Progenitor cell of endocrine pancreas (in vitro differentiated cells): ENCODE measurements at places on chromosomes 16 and 17.

GRCh38 chr17:77332034-77332971 is 191.5 kb downstream of the SEC14L1 start:
- no peak for DNase-seq

GRCh38 chr16:12350945-12351344 is 374.4 kb downstream of the SNX29 start:
- DNase-seq: no peak

DNA sequence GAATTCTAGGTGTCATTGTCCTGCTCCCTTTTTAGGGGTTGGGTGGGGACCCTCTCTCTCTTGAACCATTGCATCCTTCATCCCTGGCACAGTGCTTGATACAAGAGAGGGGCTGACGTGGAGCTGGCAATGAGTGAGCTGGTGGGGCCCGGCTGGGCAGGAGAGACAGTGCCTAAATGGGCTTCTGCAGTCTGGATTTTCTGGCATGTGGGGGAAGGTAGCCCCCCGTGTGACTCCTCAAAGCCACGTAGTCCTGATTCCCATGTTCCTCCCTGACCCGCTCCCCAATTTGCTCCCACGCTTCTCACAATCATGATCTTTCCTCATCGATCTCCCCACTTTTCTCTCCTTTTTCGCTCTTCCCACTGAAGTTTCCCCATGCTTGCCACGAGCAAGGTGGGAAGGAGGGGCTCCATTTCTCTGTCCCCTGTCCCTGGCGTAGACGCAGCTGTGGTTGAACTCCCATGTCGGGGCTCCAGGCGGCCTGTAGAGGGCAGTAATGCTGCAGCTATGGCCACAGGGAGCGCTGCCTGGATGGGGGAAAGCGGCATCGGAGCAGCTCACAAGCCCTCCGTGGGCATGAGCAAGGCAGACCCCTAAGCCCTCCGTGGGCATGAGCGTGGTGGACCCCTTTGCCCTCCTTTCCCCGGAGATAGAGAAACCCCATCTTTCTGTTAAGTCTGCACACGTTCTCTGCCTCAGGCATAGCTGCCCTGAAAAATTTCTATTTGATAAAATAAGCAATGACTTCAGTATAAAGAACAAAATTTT is 47.5 kb downstream of the HAPSTR1 start:
- DNase-seq: peak; percentile 68

DNA sequence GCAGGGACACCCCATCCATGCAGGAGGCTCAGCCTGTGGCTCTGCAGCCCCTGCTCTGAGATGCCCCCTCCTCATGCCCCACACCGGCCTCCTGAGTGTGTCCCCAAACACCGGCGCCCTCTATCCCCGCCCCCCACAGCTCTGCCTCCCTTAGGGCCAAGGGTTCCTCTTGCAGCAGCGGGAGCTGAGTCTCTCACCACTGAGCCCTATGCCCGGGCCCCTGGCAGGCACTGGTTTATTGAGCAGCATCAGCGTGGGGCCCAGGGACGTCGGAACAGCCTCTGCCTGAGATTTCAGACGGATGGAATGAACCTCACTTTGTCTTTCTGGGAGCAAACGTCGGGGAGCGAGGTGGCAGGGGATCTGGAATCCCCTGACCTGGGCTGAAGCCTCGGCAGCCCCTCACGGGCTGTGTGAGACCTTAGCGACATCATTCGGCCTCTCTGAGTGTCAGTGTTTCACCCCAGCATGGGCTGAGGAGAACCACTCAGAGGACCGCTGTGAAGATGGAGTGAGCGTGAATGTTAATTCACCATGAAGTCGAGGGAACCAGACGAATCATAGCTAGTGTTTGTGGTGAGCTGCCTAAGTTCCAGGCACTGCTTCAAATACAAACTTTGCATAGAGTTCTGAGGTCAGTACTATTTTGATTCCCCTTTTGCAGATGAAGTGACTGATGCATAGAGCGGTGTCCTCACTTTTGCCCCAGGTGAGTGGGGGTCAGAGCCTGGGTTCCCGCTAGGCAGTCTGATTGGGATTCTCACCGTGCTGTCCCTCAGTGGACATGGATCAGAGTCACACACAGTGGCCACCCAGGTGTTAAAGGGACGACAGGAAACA is 5.3 kb upstream of the C16orf74 start:
- DNase-seq: no peak

DNA sequence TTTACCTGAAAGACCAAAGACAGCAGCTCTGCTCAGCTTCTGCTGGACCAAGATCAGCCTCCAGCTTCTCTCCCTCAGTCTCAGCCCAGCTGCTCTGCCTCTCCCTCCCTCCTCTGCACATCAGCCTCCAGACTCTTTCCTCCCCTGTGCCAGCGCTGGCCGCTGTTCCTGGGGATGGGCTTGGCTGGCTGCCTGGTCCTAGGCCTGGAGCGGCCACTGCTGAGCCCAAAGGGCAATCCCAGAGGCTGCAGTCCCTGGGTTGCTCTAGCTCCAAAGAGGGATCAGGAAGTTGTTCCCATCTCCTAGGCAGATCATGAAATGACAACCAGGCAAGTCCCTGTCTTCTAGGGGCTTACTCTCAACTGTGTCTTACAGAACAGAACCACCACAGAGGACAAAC is 31.3 kb downstream of the DCUN1D3 start:
- DNase-seq: no peak

DNA sequence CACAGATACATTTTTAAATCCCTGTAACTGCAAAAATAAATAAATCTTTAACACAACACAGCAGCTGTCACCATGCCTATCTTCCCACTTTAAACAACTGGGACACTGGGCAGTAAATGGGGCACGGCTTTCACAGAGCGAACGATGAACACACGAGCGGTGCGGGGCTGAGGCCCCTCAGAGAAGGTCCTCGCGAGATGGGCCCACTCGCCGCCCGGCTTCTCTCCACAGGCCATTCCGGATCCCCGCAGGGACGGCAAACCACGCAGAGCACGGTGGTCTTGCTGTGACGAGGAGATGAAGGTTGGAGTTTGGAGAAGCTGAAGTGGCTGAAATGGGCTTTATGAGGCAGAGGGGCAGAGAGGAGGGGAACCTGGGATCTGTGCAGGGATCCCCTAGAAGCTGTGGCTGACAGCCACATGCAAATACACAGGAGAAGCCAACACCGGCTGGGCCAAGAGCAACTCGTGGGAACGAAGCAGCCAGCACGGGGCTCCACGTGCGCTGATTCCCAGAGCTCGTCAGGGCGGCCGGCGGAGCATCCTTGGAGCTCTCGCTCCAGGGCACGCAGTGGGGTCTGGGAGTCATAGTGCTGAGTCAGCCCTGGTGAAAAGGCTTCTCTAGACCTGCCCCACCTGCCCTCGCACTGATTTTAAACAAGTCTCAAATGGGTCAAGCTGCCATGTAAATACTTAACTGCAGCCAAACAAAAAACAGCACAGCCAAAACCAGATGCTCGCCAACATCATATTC is 31.7 kb downstream of the CCDC57 start:
- no peak for DNase-seq

DNA sequence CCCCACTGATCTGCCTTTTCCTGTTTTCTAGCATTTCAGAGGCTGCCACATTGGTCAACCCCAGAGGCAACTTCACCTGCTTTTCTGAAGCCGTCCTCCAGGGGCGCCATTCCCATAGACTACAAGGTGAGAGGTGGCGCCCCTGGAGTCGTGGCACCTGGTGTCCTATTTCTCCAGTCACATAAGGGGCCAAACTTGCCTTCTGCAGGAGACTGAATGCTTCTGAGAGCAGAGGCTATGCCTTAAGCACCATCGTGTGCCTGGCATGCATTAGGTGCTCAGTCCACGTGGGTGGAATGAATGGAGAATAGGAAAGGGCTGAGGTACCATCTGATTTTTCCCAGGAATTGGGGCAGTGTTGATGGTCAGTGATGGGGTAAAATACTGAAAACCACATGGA is 164.8 kb downstream of the HAPSTR1 start:
- peak; percentile 25 for DNase-seq

GRCh38 chr17:6476810-6477179 is 32.5 kb downstream of the PIMREG start:
- no peak for DNase-seq

DNA sequence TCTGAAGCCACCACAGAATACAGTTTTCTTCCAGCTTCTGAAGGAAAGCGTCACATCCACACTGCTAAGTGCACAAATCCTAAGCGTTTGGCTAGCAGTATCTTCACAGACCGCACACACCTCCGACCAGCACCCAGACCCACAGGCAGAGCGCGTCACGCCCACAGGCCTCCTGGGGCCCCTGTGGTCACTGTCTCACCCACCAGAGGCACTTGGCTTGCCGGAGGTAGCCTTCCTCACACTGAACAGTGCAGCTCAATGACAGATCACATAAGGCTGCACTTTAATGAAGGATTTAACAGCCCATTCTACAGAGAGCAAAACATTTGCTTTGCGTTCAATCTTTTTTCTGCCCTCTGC is 21.2 kb downstream of the SPHK1 start:
- DNase-seq: no peak

DNA sequence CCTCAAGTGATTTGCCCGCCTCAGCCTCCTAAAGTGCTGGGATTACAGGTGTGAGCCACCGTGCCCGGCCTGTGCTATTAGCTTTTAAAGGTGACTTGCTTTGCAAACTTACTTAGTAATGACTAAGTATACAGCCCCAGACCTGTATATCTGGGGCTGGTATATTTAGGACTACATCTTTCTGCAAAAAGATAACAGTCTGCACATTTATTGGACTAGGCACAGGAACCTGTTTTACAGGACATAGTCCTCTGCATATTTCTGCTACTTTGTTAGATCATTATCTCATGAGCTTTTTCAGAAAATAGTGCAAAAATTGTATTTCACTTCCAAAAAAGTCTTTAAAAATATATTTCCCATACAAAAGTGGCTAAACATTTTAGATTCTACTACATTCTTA is 1.3 kb downstream of the KRT24 start:
- no peak for DNase-seq

GRCh38 chr17:2266865-2267228 is 36.7 kb downstream of the SMG6 start:
- no peak for DNase-seq

GRCh38 chr16:77112746-77113145 is 78.2 kb upstream of the MON1B start:
- DNase-seq: no peak

DNA sequence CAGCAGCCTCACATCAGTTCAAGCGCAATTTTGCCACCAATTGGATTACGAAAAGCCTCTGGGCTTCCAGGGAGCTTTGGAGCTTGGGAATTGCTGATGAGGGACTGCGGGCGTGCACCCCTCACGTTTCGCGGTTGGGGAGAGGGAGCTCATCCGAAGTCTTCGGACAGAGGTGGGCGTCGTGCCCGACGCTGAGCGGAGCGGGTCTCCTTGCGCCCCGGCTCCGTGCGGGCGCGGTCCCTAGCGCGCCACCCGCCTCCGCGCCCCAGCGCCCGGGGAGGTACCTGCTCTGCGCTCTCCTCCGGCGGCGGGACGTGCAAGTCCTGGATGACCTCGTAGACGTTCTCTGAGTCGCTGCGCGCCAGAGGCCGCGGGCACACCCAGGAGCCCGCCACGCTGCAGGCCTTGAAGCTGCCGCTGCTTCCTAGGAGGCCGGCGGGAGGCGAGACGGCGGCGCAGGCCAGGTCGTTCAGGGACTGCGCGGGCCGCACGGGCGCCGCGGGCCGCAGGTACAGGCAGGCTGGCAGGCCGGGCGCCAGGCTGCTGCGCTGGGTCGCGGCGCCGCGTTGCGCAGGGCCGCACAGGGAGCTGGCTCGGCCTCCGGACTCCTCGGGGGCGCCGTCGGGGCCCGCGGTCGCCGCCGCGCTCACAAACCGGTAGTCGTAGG is 3.2 kb downstream of the ARHGAP27 start:
- peak; percentile 43 for DNase-seq

- DNase-seq: no peak
These were observed 7.5 kb upstream of the MPHOSPH6 start for GRCh38 chr16:82177555-82177954.

DNA sequence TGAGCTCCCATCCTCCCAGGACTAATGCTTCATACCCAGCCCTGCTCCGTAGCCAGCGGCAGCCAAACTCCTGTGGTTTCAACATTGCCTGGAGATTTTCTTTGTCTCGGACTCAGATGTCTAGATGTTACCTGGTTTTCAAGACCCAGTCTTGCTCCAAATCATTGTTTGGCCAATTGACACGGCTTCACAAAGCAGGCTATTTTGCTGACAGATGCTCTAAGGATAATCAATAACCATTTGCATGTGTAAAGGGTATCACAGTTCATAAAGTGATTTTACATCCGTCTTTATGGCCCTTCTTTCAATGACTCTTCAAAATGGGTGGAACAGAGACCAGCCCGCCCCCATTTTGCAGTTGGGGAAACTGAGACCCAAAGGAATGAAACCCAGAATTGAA is 153.4 kb downstream of the SALL1 start:
- DNase-seq: no peak

DNA sequence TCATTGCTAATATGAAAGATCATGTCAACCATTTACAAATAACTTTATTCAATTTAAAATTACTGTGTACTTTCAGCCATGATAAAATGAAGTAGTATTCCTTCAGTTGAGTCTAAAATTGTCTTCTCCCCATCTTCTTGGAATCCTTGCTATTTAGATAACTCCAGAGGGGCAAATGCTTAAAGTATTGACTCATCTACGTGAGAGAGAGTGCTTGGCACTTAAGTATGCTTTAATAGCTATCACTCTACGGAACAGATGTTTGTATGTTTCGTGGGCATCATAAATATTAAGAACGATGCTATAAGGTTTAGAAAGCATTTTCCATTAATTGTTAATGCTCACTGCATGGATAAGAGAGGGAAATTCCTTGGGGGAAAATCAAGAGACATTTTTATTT is 69.3 kb upstream of the MED13 start:
- no peak for DNase-seq

GRCh38 chr16:73255031-73255430 is 207.1 kb upstream of the ZFHX3 start:
- no peak for DNase-seq
